ENCODE measurements at places on chromosomes 7 and 10. TPM values are rescaled to one million over a fixed set of nuclear protein-coding genes. Genes with fewer than 3 reads are reported as not detected.

RBM20 gene
- not detected for polyA plus RNA-seq

NPFFR1 gene
- not detected for polyA plus RNA-seq

LRGUK gene
- 0.03 TPM for polyA plus RNA-seq

ZNF479 gene
- polyA plus RNA-seq: not detected

SVOPL gene
- not detected for polyA plus RNA-seq

H2BK1 gene
- polyA plus RNA-seq: not detected

RHEB gene
- 41.4 TPM for polyA plus RNA-seq

ACBD7 gene
- polyA plus RNA-seq: not detected

MOGAT3 gene
- polyA plus RNA-seq: 7.9 TPM

PTEN gene
- 20.1 TPM for polyA plus RNA-seq

EEPD1 gene
- 6.8 TPM for polyA plus RNA-seq

HECW1 gene
- not detected for polyA plus RNA-seq

GPAM gene
- polyA plus RNA-seq: 35.5 TPM

TFR2 gene
- polyA plus RNA-seq: 354 TPM

TAS2R5 gene
- polyA plus RNA-seq: 0.05 TPM

SPRN gene
- polyA plus RNA-seq: 36.4 TPM

TMEM270 gene
- polyA plus RNA-seq: not detected

CNPY1 gene
- not detected for polyA plus RNA-seq

GIMAP8 gene
- 1.6 TPM for polyA plus RNA-seq

MYOF gene
- 0.89 TPM for polyA plus RNA-seq

VIPR2 gene
- not detected for polyA plus RNA-seq

MKX gene
- polyA plus RNA-seq: 3.0 TPM

SBDS gene
- 66.0 TPM for polyA plus RNA-seq

HOGA1 gene
- 31.4 TPM for polyA plus RNA-seq

TMEM184A gene
- polyA plus RNA-seq: 12.6 TPM

ZNF425 gene
- 0.25 TPM for polyA plus RNA-seq

ARHGAP22 gene
- 0.23 TPM for polyA plus RNA-seq

ANKRD61 gene
- polyA plus RNA-seq: 0.08 TPM

ADIRF gene
- 96.3 TPM for polyA plus RNA-seq

LRMDA gene
- 10.4 TPM for polyA plus RNA-seq

AGAP6 gene
- polyA plus RNA-seq: 4.8 TPM
